ENCODE measurements at places on chromosomes 5 and 9. TPM values are rescaled to one million over a fixed set of nuclear protein-coding genes. Genes with fewer than 3 reads are reported as not detected.

Gene XRCC4
- 42.9 TPM for total RNA-seq

Gene IFNK
- total RNA-seq = not detected

Gene LCN9
- total RNA-seq = not detected

DNA sequence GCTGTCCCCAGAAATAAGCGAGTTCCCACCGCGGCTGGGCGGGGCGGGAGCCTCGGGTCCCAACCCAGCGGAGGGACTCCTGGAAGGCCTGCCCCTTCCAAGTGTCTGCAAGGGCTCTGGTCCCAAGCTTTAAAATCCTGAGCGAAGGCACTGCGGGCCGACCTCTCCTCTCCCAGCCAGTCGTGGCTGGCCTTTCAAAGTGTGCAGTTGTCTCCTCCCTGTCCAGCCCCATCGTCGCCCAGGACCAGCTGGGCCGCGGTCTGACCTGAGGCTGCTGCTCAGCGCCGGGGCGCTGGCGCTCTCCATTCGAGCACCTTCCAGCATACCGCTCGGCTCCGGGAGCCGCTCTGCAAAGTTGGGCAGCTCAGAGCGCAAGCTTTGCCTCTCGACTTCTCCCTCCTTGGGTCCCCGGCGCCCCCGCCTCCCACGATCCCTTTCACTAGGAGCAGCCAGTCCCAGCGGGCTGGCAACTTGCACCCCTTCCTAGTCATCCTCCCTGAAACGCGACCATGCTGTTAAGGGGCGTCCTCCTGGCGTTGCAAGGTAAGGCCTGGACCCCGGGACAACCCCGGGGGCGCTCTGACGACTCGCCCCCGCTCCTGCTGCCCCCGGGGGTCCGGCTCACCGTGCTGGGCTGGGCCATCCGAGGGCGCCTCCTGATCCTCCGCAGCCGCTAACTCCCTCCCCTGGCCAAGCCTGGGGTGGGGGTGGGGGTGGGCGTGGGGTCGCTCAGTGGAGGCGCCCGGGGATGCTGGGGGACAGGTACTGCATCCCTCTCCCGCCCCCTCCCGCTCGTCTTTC lies at the start of gene MAMDC2:
Gene MAMDC2, plus strand, starts transcription at position 160 of the 801 bp plus-strand sequence. Its CDS starts 350 bp downstream, at position 510.
- DNase-seq = peak; percentile 47

GRCh38 chr5:89473196-89473595 lies 590.2 kb upstream of the MEF2C start:
- DNase-seq = no peak
